Panc1 (cell line): ENCODE measurements at places on chromosomes 4 and X.

DNA sequence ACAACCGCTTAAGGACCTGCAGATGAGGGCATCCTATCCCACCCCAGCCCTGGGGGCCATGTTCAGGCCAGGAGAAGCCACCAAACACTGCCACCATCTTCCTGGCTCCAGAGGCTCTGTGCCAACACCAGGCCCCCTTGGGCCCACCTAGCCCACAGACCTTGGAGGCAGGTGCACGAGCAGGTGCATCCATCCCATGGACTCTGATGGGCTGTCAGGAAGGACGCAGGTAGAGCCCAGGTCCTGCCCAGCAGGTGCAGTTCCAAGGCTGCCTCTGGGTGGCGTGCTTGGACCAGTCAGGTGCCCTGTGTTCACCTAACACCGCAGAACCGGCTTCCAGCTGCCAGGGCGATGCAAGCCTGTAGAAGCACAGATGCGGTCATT lies 22.8 kb upstream of the PDE6B start:
- peak; percentile 35 for DNase-seq

- DNase-seq = no peak
Measured at GRCh38 chrX:54945224-54945623, 24.6 kb downstream of the TRO start.

DNA sequence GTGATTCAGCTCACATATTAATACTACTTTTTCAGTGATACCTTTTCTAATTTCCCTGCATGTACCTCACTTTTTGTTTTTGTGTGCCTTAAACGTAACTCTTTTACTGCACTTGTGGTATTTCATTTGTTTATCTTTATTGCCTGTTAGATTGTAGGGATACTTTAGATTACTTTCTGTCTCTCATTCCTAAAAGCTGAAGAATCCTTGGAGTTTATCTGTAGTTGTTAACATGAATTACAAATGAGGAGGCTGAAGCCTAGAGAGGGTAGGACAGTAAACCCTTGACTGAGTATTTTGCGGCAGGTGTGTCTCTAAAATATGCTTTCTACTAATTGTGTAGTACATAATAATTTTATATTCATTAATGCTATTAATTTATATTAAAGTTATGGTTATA lies 34.9 kb downstream of the BMP2K start:
- no peak for DNase-seq

DNA sequence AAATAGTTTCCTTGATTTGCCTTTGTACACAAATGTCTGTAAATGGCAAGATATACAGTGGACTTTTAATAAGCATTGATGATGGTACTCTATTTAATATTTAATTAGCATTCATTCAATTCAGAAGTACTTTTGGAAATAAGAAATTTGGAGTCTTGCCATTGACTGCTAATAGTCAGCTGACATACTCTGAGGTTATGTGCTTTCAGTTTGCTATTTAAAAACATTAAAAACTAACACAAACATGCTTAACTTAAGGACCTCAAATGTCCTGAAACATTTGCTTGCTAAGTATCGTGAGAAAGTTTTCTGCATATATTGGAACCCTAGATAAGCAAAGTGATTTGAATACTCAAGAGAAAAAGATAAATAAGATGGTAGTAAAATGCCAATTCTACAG lies 64.6 kb downstream of the REELD1 start:
- no peak for DNase-seq

GRCh38 chrX:51155566-51155965 lies 177.1 kb upstream of the NUDT10 start:
- no peak for DNase-seq

GRCh38 chrX:132071254-132071653 lies 48.2 kb downstream of the STK26 start:
- DNase-seq = no peak

- DNase-seq = no peak
Measured at GRCh38 chr4:71050809-71051208, 57.4 kb downstream of the DCK start.

GRCh38 chrX:31063114-31063513 lies 8.7 kb downstream of the FTHL17 start:
- no peak for DNase-seq

DNA sequence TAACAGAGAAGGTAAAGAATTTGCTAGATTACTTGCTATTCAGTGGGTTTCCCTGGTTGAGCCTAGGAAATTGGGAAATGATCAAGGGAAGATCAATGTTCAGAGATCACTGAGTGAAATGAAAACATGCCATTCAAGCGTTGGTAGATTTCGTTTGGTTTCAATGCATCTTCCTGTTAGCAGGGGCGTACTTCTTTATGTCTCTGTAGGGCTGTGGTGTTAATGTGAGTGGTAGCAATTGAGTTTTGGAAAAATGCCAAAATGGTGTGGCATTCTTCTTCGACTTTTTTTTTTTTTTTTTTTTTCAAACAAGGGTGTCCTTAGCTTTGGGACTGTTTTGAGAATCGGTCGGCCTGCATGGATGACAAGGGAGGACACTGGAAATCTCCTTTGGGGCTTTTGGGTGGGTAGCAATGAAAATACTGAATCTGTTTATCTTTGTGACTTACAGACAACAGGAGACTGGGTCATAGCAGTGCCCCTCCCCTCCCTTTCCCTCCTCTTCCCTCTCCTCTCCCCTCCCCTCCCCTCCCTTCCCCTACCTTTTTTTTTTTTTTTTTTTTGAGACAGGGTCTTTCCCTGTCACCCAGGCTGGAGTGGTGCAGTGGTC lies 50.4 kb downstream of the SPRY1 start:
- no peak for DNase-seq

DNA sequence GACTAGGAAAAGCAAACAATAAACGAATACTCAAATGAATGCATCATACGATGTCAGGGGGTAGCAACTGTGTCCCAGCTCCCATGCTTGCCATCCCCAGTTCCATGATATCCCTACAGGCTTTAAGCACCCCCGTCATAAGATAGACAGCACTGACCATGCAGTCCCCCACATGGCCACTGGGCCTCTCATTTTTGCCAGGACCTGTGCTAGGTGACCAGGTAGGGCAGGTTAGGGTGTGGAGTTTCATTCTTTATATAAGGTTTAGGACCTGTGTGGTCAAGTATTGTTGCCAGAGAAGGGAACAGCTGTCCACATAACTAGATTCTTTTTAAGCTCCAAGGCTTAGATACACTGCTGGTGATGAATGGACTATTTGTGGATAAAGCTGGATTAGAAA lies 9.7 kb downstream of the PPEF2 start:
- DNase-seq = no peak

GRCh38 chrX:134619838-134620237 lies 38.4 kb downstream of the PLAC1 start:
- DNase-seq = peak; percentile 73

- DNase-seq = no peak
Measured at GRCh38 chr4:109708990-109709389, 5.7 kb upstream of the CASP6 start.

DNA sequence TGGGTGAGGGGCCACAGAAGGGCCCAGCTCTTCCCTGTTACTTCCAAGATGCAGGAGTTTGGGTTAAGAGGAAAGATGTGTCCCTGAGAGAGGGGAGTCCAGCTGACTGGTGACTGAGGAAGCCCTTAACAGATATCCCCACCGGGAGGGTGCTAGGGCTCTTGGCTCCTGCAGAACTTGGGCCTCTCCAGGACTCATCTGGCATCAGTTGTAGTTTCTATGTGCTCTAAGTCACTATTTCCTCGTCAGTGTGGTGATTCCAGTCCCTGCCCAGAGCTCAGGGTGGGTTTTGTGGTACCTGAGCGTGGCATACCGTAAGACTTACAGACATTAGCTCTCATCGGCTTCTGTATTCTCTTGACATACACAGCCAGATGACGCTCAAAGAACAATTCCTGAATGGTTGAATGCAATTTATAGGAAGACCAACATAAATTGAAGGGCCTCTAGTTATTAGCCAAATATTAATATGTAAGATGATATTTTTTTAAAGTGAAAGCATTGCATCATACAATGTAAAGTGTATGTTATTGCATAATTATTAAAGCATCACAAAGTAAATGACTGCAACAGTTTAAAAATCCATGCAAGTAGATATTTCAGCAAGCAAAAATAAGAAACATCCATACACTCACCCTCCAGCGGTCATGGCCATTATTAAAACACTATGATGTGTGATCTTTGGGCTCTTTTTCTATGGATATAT lies 195.5 kb downstream of the PTTG2 start:
- DNase-seq = no peak

DNA sequence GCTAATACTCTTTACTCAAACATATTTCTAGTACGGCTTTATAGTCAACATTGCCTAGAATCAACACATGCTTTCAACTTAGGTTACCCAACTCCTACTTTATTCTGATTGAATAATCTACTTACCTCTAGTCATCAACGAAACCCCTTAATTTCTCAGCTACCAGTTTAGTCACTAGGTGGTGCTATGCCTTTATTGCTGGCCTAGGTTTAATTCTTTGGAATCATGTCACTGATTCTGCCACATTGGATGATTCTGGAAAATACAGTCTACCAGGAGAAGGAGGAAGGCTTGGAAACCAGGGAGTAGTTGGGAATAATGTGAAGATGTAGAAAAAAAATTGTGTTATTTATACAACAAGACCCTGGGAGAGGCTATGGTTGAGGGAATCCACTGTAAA lies 167.7 kb downstream of the DCAF12L2 start:
- peak; percentile 4 for DNase-seq

DNA sequence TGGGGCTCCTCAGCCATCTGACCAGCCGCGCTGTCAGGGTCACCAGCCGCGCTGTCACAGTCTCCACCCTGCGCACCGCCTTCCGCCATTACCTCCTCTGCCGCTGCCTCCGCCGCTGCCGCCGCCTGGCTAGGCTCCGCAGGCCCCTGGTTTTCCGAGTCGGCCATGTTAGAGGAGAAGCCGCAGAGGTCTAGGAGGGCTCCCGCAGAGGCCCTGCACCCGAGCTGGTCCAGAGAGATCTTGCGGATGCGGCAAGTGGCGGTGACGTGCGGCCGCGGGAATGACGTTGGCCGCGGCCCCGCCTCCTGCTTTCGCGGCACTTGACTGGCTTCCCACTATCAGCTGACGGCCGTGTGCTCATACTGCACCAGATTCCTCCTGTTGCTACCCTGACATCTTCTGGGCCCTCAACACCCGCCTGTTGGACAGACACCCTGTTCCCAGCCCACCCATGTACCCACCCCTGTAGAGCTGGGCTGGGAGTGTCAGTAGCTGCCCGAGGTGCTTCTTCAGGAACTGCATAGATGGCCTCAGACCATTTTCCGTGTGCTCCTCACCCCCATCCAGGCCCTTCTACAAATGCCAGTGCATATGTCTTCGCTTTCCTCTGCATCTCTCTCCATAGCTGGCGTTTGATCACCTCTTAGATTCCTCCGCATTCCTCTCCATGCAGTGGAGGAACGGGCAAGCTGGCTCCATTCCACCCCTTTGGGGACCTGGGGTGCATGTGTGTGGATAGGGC lies at the start of gene NAP1L5:
NAP1L5 (minus strand) TSS at position 242 of the 742 bp plus-strand sequence; CDS start at position 167, 75 bp downstream.
- DNase-seq = peak; percentile 20

DNA sequence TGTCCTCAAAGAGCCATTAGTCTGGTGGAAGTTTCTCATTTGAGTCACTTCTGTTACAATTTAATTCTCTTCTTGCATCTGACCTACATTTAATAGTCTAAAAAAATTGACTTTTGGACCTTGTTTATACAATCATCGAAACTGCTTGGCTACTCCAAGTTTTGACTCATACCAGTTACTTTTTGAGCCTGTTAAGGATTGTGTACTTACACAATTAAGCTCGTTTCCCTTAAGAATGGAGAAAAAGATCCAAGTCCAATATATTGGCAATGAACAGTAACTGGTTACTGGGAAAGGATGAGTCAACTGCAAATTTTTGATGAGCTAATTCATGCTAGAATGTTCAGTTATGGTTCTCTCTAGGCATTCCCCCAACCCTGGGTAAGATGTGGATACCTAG lies 58.2 kb downstream of the DCX start:
- no peak for DNase-seq

DNA sequence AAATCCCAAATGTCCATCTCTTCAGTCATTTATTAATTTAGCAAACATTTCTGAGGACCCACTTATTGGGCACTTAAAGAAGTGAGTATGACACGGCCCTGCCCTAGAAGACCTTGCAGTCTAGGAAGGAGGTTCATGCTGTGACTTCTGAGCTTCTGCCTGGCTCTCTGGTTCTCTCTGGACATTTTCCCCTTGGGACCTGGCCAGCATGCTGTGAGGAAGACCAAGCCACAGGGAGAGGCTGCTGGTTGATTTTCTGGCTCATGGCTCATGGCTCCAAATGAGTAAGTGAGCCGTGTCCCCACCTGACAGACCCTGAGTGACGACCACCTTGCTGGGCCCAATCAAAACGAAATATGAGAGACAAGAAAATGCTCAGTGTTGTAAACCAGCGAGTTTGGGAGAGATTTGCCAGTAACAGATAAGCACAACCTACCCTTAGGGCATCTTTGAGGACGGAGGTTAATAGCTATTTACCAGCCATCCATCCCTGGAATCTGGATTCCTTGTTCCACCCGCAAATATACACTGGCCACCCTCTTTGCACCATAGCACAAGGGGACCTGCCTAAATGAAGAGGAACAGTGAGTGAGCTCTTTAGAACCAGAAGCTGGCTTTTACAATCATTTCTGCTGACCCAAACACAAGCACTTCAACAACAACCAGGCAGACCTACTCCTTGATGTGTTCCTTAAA lies 876 bp downstream of the MPP1 start:
- no peak for DNase-seq

GRCh38 chr4:21569638-21570037 lies 378.9 kb downstream of the KCNIP4 start:
- DNase-seq = no peak

DNA sequence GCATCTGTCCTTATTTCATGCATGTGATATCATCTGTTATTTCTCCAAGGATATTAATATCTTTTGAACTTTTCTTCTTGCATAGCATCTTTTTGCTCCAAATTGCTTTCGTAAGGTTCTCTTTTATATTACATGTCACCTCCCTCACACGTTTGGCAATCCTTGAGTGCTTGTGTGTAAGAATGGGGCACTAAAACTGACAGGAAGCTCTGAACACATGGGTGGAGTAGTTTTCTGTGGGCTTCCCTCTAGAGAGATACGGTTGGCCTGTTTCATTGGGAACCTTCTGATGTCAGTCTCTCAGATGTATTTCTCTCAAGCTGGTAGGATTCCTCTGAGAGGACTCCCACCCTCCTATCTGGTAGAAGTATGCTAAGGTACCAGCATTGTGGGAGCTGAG lies 223.0 kb downstream of the MID1 start:
- DNase-seq = no peak

DNA sequence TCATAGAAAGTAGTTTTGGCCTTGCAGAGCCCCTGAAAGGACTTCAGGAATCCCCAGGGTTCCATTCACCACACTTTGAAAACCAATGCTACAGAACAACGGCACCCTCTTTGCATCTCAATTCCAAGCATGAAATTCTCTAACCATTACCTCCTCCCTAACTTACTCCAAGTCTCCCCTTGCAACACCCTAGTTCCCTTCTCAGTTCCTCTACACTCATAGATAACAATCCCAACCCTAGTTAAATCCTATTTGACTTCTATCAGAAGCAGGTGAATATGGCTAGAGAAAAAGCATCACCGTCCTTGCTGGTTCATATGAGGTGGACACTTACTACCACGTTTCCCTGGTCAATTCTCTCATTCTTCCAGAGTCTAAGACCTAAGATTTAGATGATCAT lies 2.4 kb downstream of the RCHY1 start:
- no peak for DNase-seq
